CD4-positive, alpha-beta T cell treated with Interferon alpha-2 for 1 hour (primary cell): ENCODE measurements at places on chromosomes 6 and 20.

- DNase-seq, result peak; percentile 7
Measured at GRCh38 chr6:63352069-63352543, 32.3 kb upstream of the LGSN start.

GRCh38 chr6:50657513-50657912 lies 55.8 kb upstream of the TFAP2D start:
- DNase-seq, result no peak

DNA sequence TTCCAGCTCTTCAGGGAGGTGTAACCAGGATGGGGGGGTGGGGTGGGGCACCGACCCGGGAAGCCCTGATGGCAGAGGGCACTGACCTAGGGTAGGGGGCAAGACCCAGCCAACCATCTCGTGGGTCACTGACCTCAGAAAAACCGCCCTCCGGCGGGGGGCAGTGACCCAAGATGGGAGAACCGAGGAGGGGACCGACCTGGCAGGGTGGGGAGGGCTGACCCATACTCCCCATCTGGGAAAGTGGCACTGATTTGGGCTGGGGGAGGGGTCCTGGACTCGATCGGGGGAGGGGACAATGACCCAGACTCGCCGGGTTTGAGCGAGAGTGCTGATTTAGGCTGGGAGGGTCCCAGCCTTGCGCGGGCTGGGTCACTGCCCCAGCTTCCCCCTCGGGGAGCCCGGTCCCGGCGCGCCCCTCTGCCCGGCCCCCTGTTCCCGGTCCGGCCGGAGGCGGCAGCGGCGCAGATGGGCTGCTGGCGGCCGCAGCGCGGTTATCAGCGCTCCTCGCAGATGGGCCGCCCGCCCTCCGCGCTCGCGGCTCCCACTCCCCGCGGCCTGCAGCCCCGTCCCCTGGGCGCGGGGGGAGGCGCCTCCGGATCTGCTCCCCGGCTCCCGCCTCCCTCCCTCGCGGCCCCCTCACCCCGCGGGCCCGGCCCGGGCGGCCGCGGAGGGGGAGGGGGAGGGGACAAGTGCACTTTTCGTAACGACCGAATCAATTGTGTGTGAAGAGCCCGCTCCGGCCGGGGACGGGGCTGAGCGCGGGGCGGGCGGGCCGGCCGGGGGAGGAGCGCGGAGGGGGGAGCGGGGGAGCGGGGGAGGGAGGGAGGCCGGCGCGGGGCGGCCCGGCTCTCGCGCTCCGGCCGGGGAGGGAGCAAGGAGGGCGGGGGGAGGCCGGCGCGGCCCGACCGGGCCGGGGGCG lies 2.2 kb downstream of the NOL4L start:
- DNase-seq, result no peak

GRCh38 chr6:113104541-113104940 lies 752.6 kb upstream of the MARCKS start:
- DNase-seq, result no peak

GRCh38 chr6:119368921-119369320 lies 19.4 kb upstream of the MAN1A1 start:
- no peak for DNase-seq

DNA sequence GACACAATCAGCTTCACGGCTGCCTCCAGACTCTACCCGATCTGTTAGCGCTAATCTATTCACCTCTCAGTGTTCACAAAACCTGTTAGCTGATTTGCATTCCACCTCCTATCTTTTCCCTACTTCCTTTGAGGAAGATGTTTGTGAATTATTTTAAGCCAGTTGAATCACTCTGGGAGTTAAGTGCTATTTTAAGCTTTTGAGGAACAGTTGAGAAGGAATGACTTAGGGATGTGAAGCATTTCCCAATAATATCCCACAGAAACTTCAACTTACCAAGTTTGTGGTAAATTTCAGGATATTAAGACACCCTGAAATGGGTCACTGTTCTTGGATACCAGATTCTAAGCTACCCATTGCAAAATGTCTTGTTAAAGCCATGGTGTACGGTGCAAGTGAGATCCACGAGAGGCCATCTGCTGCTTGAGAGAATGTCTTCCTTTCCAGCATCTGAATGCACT lies 145.2 kb upstream of the CITED2 start:
- DNase-seq, result no peak

DNA sequence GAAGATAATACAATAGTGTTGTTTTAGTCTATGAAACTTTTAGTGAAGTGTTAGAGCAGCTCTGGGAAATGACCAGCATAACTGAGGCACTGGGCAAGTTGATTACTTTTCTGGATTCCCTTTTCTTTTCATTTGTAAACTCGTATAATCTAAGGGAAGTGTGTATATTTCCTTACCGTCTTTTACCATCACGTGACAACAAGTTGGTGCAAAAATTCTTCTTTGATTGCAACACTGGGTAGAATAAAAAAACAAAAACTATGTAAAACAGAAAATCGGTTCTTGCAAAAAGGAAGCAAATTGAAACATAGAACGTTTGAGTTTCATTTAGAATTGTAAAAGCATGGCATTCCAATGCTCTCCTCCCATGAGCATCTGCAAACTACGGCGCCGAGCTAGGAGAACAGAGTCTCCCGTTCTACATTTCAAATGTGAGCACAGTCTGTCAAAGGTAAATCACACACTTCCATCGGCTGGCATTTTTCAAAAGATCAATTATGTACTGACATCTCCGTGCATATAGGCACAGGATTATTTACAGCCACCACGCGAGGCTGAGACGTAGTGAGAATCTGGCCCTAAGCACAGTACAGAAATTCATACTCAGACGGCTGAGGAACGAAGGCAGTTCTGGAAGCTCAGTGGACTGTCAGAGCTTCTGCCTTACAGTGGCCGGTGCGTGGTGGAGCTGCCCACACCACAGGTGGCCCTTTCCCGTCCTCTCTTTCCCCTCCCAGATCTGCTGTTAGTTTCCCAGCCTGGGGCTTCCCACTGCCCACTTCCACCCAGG lies 314.0 kb downstream of the BMP7 start:
- no peak for DNase-seq

- no peak for DNase-seq
Measured at GRCh38 chr6:148118244-148118643, 224.4 kb upstream of the SASH1 start.

- DNase-seq, result no peak
Measured at GRCh38 chr6:3695065-3695817, 56.3 kb downstream of the PXDC1 start.

DNA sequence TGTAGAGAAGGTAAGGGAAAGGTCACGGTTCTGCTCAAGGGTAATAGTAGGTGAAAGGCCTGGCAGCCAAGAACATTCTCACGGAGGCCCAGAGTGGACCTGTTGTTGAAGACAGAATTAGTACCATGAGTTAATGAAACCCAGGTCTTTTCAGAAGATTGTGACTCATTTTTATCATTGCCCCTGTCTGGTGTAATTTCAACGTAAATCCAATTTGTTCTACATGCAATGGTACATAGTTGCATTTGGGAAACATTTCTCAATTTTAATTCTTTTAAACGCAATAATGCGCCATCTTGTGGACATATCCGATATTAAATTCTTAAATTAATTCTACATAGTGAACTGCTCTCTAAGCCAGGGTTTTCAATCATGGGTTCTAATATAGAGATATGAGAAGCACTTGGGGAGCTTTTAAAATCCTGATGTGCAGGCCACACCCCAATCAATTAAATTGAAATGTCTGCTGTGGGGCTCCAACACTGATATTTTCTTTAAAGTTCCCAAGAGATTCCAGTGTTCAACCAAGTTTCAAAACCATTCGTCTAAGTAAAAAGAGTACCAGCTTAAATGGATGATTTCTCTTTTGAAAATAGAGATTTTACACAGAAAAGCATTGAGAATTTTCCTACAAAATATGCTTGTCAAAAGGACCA lies 257.4 kb downstream of the PLCB1 start:
- DNase-seq, result no peak

DNA sequence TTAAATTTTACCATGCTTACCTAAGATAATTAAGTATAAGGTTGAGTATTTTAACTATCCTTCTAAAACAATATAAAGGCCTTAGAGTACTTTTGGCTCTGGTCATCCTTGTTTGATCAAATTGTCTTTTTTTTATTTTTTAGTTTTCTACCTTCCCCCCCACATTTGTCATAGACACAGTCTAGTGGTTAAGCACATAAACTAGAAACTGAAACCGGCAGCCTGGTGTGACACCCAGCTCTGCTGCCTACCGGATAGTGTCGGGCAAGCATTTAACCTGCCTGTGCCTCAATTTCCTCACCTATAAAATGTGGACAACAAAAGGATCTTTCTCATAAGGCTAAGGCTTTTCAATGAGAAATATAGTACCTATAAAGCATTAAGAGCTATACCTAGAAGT lies 21.6 kb upstream of the TULP4 start:
- DNase-seq, result peak; percentile 76

GRCh38 chr6:154974485-154975149 lies 20.5 kb upstream of the TIAM2 start:
- no peak for DNase-seq

DNA sequence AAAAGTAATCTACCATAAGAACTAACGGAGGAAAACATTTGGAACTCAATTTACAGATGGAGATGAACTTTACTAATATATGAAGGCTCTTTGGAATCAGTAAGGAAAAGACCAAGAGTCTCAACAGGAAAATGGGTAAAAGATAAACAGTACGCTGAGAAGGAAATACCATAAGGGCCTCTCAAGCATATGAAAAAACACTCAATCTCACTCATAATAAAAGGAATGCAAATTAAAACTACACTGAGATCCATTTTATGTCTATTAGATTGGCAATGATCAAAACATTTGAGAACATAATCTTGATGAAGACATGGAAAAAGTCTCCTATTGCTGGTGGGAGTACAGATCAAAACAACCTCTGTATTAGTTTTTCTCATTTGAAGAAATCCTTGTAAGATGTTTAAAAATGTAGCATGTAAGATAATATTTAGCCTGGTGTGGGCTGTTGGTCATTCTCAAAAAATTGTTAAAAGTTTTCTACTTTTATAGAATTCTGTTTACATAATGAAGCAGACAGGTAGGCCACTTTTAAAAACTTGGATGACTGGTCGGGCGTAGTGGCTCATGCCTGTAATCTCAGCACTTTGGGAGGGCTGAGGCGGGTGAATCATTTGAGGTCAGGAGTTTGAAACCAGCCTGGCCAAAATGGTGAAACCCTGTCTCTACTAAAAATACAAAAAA lies 14.5 kb downstream of the REV3L start:
- no peak for DNase-seq

- peak; percentile 55 for DNase-seq
Measured at GRCh38 chr20:53872561-53873229, 197.7 kb downstream of the BCAS1 start.

DNA sequence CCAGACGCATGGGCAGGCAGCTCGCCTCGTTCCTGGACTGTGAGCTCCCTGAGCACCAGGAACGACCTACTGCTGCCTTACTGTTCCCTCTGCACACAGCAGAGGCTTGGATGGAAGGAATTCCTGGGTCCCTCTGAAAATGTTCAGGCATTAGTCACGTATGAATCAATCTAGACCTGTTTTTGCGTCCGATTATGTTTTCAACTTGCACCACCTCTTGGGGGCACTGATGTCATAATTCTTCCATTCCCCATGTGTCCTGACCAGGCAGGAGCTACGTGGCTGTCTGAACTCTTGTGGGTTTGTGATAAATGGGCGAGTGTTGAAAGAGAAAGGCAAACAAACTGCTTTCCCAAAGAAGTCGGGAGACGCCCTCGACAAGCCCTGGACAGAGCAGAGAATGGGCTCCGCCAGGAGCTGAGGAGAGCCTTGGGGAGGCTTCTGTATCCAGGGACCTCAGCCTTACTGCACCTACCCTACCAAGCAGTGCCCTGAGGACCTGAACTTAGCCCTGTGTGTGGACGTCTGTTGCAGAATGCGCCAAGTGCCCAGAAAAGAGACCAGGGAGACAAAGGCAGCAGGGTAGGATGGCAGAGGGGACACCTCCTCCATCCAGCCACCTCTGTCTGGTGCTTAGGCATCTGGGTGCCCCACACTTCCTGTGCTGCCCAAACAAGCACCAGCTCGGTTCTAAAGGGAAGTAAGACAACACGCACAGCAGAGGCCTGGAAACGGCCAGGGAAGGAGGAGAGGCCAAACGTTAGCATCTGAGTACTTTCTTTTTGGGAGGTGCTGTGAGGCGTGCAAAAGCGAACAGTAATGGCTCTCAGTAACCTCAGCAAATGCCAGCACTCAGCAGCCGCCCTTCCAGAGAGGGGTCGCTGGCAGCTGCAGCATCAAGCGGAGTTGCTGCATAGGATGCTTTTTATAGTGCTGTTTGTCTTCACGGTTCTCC lies 124.2 kb downstream of the LY86 start:
- no peak for DNase-seq

DNA sequence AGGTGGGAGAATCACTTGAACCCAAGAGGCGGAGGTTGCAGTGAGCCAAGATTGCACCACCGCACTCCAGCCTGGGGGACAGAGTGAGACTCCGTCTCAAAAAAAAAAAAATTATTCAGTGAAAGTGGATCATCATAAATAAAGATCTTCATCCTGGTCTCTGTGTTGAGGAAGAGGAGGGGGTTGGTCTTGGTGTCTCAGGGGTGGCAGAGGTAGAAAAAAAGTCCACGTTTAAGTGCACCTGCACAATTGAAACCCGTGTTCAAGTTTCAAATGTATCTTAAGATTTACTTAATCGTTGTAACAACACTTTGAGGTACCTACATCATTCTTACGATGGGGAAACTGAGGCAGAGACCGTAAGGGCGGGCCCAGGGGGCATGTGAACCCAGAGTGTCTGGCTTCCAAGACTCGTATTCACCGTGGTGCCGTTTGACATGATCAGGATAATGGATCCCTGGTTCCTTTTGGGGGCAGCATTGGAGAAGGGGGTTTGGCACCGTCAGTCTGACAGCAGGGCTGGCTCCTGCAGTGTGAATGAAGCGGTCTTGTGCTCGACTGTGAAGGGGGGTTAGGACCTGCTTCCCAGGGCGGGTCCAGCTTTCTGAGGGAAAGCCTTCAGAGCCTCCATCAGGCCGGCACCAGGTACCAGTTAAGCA lies 32.9 kb upstream of the ID1 start:
- DNase-seq, result no peak

DNA sequence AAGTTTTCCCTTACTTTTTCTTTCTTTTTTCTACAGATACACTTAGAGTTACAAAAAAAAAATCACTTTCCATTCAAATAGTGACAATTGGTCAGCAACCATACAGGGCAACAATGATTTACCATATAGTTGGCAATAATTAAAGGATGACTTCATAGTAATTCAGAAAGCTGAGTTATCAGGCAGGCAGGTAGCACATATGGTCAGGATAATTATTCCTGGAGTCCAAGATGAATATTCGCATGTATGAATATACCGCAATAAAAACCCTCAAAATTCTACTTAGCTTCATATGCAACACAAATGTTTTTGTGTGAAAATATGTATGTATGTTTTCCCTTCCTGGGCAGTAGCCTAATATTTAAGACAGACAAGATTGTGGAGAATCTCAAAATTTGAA lies 34.5 kb downstream of the COL19A1 start:
- DNase-seq, result no peak

DNA sequence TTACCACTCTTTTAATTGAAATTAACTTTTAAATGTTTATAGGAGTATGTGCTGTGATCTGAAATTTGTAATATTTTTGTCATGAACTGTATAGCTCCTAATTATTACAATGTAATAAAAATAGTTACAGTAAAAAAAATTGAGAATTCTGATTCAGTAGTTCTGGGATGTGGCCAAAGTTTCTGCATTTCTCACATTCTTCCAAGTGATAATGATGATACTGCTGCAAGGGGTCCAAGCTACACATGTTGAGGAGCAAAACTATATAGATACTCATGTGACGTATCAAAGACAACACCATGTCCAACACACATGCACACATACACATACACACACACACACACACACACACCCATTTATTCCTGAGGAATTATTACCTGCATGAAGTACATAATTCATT lies 71.0 kb upstream of the FAM83B start:
- no peak for DNase-seq

GRCh38 chr20:32190616-32191415 lies 16.7 kb downstream of the PLAGL2 start:
- DNase-seq, result no peak

- no peak for DNase-seq
Measured at GRCh38 chr6:5335020-5335419, 73.7 kb downstream of the FARS2 start.
